ENCODE measurements at places on chromosomes 11 and 22.
A peak's percentile ranks its signal among the peaks of the same experiment; 100 is the strongest.

DNA sequence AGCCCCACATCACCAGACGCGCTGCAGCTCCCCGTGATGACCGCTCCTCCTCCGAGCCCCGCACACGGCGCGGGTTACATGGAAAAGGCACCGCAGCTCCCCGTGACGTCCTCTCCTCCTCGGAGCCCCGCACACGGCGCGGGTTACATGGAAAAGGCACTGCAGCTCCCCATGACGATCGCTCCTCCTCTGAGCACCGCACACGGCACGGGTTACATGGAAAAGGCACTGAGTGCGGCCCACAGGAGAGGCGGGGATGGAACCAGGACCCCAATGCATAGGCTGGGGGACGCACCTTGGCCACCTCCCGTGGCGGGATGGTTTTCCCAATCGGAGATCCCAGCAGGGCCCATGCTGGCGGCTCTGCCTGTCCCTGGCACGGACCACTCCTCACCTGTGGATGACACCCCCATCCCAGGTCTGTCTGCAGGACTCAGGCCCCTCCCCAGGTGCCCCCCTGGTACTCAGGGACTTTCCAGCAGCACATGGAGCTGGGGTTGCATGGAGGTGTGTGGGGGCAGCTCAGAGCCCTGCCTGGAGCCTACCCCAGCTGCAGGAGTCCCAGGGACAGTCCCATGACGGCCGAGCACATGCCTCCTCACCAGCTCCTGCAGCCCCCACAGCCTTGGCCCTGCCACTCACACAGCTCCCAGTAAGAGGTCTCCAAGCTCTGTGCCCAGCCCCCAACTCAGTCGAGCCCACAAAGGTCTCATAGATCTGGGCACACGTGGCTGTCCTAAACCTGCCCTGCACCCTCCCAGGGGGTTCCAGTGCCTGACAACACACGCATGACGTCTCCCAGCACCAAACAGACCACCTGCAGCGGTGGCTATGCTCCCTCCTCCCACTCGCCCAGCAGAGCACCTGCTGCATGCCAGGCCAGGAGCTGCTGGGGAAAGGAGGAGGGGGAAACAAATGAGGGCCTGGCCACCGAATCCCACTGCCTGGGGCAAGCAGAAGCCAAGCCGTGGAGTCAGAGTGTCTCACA, 166.6 kb downstream of the BRD1 start:
- peak; percentile 7 for DNase-seq

- DNase-seq = no peak
These were observed 1511.2 kb downstream of the FAM181B start for GRCh38 chr11:81222491-81222890.

- DNase-seq = no peak
These were observed 525.1 kb downstream of the BRD1 start for GRCh38 chr22:49302530-49302929.

GRCh38 chr11:58914821-58915543, 24.3 kb upstream of the GLYATL1 start:
- no peak for DNase-seq

DNA sequence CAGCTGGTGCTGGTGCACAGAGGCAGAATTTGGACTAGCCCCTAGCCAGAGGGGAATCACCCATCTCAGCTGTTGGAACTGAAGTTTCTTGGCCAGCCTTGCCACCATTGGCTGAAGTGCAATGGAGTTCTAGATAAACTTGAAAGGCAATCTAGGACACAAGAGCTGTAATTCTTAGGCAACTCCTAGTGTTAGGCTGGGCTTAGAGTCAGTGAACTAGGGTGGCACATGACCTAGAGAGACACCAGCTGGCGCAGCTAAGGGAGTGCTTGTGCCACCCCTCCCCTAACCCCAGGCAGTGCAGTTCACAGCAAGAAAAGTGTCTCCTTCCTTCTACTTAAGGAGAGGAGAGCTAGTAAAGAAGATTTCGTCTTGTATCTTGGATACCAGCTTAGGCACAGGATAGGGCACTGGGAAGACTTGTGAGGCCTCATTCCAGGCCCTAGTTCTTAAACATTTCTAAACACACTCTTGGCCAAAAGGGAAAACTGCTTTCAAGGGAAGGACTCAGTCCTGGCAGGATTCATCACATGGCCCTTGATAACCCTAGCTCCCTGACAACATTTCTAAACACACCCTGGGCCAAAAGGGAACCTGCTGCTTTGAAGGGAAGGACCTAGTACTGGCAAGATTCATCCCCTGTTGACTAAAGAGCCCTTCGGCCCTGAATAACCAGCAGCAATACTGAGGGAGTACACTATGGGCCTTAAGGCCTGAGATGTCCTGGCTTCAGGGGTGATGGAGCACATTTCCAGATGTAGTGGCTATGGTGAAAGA, 53.4 kb downstream of the XRRA1 start:
- no peak for DNase-seq

GRCh38 chr11:67648796-67649613, 1.5 kb downstream of the ACY3 start:
- no peak for DNase-seq

DNA sequence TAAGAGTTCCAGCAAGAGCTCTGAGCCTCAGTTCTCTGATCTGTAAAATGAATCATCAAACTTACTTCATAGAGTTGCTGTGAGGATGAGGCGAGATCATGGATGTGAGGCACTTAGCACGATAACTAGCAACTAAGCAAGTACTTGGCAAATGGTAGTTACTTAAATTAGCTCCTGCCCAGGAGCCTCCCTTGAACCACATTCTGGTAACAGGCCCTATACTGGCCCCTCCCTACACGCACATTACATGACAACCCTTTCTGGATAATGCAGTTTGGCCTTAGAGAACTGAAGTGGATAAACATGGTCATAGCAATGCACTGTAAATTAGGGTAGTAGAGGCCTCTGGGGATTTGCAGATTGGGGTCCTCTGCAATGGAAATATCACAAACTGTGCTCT, 187.4 kb upstream of the NARS2 start:
- DNase-seq = no peak

DNA sequence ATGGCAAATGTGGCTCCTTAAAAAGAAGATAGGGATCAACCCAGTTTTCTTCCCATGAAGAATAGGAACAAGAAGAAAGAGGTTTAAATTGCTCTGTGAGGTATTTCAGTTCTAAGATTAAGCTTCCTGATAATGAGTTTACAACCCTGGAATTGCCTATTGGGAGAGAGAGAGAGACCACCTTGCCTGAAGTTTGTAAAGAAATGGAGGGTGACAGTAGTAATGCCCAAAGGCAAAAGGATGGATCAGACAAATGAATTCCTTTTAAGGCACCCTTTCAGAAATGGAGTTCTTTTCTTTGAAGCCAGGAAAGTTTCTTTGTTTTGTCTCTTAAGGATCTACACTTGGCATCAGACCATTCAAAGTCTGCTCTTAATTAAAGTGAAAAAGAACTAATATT, 74.3 kb downstream of the DDIAS start:
- DNase-seq = no peak

DNA sequence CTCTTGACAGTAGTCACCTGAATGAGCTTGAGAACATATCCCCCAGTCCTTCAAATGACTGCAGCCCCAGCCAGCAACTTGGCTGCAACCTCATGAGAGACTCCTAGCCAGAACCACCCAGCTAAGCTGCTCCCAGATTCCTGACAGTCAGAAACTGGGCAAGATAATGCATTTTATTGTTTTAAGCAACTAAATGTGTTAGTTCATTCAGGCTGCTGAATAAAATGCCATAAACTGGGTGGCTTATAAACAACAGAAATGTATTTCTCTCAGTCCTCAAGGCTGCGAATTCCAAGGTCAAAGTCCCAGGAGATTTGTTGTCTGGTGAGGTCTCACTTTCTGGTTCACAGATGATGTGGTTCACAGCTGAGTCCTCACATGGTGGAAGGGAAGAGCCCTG, 5.8 kb upstream of the PAMR1 start:
- DNase-seq = no peak

DNA sequence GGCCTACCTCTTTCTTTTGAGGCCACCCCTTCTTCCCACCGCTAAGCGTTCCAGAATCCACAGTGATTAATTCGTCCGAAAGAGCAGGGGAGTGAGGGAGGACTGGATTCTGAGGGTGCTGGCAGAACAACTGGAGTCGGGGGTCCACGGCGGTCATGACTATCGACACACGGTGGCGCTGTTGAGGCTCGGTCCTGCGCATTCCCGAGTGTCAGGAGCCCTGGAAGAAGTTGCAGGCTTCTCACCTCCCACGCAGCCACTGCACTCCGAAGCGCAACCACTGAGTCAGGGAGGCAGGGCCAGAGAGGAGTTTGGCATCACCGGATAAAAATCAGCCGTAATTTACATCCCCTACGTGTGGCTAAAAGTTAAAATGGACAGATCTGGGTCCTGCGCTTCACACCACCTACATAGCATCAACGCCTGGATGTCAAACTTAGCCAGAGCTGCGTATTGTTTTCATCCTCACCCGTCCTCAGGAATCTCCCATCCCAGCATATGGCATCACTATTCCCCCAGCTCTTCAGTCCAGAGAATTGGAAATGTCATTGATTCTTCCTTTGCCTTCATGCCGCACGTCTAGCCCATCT, 10.7 kb upstream of the CTSF start:
- peak; percentile 76 for DNase-seq

GRCh38 chr22:19874307-19875060, 19.8 kb upstream of the GNB1L start:
- no peak for DNase-seq

DNA sequence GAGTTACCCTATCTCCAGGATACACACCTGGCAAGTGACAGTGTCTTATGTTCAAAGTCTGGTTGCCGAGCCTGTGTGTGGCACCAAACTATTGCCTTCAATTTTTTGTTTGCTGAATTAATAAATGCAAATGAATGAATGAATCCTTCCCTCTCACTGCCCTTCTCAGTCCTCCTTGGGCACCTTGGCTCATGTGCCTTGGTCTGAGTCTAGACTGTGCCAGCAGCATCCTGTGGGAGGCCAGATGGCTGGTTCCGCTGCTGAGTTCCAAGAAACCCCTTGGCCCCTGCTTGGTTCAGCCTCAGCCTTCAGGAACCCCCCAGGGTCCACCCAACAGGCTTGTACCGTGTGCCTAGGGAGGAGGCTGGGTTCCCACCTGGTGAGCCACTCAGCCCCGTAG, 31.0 kb downstream of the TOB2 start:
- no peak for DNase-seq

- DNase-seq = no peak
These were observed 746 bp upstream of the CALCB start for GRCh38 chr11:15072551-15073143.

- no peak for DNase-seq
These were observed 102.4 kb downstream of the ME3 start for GRCh38 chr11:86570020-86570419.

- DNase-seq = no peak
These were observed 17.2 kb downstream of the ARHGEF17 start for GRCh38 chr11:73325036-73325981.

GRCh38 chr11:132977746-132978145, 554.6 kb downstream of the OPCML start:
- DNase-seq = no peak

DNA sequence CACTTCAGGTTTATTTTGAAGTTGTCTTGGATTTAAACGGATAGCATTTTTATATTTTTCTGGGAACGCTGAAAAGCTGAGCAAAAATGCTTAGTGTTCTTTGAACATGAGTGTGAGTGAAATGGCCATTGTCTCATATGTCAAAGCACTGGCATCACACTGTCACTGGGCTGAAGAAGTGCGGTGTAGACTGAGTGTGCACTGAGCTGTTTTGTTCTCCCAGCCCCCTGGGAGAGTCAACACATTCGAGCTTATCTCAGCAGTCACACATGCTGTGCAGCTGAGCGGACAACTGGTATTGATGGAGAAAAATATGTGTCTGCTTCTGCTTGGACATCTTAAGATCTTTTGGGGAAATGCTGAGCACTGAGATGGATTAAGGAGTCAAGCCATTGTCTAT, 90.8 kb downstream of the TECTA start:
- DNase-seq = no peak

- no peak for DNase-seq
These were observed 203.1 kb upstream of the MPPED2 start for GRCh38 chr11:30789270-30789669.
